ENCODE measurements at places on chromosomes 7 and 10.
A peak's percentile ranks its signal among the peaks of the same experiment; 100 is the strongest.

- no peak for DNase-seq
Observed at GRCh38 chr7:44451123-44451522, 39.3 kb downstream of the NUDCD3 start.

- DNase-seq: no peak
Observed at GRCh38 chr10:103671126-103671895, 177.8 kb downstream of the NEURL1 start.

GRCh38 chr7:22597844-22598243 lies 97.9 kb upstream of the STEAP1B start:
- DNase-seq: no peak

DNA sequence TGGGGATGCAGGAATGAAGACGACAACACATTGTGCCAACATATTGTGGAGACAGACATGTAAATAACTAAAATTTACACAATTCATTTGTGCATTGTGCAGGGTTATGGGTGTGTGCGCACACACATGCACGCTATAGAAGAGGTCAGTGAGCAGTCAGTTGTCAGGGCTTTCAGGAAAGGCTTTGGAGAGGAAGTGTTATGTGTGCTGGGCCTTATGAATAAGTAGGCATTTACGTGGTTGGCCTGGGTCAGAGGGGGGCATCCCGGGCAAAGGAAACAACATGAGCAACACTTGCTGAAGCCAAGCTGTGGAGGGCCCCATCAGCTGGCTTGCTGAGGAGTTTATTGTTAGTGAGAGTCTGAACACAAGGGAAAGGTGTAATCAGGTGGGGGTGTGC lies 4.1 kb downstream of the PRXL2A start:
- DNase-seq: no peak

DNA sequence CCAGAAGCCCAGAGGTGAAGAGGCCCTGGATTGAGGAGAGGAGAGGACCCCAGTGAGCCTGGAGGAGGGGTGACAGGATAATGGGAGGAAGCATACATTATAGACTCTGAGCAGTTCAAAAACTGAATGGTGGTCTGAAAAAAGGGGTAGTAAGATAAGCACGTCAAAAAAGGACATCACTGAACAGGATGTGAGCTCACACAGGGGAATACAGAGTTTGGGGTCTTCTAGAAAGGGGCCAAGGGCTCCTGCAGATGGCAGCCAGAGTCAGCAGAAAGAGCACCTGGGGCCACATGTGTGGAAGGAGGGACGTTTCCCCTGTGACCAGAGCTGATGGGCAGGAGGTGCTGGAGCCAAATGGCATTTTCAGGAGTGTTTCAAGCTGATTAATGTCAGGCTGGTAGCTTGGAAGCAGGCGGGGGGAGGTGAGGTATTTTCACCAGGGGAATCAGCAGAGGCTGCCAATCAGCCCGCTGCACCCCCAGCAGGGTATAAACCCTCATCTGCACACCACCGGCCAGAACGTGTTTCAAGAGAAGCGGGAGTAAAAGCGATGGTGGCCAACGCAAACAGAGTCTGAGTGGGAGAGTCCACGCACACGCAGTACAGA lies 85.8 kb downstream of the TNS3 start:
- DNase-seq: no peak

DNA sequence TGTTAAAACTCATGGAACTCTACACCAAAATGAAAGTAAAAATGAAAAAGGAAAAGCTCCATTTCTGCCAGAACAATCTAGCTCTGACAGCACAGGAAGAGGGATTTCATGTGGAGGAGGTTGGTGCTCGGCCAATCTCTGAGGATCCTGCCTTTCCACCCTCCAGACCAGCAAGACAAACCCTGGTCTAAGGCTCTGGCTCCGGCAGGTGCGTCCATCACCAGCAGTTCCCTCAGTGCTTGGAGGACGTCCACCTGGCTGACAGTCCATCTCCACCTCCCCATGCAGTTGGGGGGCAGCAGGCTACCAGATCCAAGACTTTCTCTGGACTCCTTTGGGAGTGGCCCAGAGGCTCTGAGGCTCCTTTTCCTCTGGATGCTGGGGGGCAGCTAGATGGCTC lies 25.0 kb upstream of the LOXL4 start:
- DNase-seq: no peak

- no peak for DNase-seq
Observed at GRCh38 chr7:39637963-39638485, 14.7 kb downstream of the RALA start.

DNA sequence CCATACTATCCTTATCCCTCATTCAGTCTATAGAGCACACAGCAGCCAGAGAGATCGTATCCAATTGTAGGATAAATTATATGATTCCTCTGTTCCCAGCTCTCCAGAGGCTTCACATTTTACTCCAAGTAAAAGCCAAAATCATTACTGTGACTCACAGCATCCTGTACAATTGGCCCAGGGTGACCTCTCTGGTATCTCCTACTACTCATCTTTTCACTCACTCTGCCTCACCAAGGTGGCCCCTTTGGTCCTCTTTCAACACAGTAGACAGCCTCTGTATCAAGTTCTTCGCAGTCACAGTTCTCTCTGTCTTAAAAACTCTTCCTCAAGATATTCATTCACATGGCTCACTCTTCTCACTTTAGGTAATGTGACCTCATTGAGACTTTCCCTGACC lies 72.6 kb upstream of the LSM8 start:
- DNase-seq: no peak

DNA sequence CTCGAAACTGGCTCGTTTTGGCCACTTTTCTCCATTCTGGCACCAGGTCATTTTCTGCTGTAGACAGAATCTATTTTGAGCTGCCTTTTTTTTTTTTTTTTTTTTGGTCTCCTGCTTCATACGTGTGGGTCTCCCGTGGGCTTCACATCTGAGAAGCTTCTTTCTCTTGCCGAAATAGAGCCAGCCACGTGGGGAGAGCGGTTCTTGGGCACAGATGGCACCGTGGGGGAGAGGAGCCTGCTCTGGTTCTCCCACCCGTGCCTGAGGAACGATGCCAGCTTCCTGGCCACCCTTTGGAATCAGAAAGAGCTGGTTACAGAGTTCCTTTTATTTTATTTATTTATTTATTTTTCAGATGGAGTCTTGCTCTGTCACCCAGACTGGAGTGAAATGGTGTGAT lies 48.7 kb upstream of the OCM2 start:
- DNase-seq: no peak

GRCh38 chr7:15709978-15710377 lies 23.5 kb upstream of the MEOX2 start:
- no peak for DNase-seq

GRCh38 chr10:7314170-7314569 lies 96.7 kb downstream of the SFMBT2 start:
- no peak for DNase-seq

DNA sequence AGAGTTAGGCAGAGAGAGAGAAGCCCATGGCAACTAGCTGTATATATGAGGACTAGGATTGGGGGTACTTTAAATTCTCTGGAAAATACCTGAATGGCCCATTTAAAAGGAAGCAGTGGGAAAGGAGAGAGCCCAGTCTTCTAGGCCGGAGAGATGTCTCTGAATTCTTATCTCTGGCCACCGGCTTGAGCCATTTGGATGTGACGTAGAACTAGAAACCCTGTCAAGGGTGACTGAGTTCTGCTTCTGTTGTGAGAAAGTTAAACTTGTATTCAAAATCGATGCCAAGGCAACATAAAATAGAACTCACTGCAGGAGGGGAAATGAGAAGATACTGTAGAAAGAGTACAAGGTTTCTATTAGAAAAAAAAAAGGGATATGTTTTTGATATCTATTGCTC lies 6.3 kb upstream of the GSTK1 start:
- DNase-seq: no peak

GRCh38 chr10:90674928-90675327 lies 182.9 kb downstream of the HTR7 start:
- no peak for DNase-seq

DNA sequence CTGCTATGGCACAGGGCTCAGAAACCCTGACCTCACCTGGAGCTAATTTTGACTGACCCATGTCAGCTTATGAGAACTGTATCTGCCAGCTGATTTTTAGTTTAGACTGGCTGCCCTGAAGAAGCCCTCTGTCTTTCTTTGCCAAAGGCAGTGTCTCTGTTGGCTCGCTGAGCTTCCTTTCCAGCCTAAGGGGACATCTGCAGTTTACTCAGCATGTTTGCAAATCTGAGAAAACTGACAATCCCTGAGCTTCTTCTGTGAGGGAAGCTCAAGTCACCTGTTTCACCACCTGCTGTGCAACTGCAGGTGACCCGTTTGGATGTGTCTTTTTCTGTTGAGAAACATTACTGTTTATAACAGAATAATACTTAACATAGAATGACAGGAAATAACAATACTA lies 46.0 kb downstream of the PRKAR2B start:
- no peak for DNase-seq

- DNase-seq: no peak
Observed at GRCh38 chr10:86308056-86308455, 58.5 kb downstream of the GRID1 start.

GRCh38 chr10:62426086-62426485 lies 51.9 kb downstream of the ZNF365 start:
- DNase-seq: no peak

DNA sequence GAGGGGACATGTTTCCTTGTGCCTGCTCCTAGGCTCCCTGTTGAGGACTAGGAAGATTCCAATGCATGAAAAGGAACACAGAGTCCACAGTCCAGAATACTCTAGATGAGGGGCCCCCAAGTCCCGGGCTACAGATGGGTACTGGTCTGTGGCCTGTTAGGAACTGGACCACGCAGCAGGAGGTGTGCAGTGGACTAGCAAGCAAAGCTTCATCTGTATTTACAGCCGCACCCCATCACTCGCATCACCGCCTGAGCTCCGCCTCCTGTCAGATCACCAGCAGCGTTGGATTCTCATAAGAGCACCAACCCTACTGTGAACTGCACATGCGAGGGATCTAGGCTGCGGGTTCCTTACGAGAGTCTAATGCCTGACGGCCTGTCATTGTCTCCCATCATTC lies 233.0 kb upstream of the MKLN1 start:
- no peak for DNase-seq

DNA sequence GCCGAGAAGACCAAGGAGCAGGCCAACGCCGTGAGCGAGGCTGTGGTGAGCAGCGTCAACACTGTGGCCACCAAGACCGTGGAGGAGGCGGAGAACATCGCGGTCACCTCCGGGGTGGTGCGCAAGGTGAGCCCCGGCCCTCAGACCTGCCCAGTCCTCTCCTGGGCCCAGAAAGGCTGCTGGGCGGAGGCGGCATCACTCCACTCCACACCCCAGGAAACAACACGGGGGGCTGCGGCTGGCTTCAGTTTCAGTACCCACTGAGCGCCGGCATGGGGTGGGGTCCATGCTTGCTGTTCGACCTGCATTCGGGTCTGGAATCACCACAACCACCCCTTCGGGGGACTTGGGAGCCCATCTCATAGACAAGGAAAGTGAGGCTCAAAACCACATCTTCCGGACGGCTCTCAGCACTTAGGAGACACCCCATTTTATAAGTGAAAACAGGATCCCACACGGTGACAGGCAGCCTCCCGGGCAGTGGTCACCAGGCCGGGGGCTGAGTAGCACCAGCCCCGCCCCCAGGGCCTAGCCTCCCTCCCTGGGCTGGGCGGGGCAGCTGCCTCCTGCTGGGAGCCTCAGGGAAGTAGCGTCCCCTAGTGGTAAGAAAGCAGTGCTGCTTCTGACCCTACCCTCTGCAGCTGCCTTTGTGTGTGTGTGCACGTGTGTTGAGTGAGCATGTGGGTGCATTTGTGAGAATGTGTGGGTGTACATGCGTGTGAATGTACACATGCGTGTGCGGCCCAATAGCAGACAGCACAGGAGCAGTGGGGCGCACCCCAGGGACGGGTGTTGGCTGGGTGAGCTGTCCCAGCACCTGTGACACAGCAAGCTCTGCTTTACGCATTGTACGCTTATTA lies 1.8 kb downstream of the SNCG start:
- no peak for DNase-seq

- DNase-seq: no peak
Observed at GRCh38 chr7:45387837-45388236, 186.3 kb upstream of the ADCY1 start.

DNA sequence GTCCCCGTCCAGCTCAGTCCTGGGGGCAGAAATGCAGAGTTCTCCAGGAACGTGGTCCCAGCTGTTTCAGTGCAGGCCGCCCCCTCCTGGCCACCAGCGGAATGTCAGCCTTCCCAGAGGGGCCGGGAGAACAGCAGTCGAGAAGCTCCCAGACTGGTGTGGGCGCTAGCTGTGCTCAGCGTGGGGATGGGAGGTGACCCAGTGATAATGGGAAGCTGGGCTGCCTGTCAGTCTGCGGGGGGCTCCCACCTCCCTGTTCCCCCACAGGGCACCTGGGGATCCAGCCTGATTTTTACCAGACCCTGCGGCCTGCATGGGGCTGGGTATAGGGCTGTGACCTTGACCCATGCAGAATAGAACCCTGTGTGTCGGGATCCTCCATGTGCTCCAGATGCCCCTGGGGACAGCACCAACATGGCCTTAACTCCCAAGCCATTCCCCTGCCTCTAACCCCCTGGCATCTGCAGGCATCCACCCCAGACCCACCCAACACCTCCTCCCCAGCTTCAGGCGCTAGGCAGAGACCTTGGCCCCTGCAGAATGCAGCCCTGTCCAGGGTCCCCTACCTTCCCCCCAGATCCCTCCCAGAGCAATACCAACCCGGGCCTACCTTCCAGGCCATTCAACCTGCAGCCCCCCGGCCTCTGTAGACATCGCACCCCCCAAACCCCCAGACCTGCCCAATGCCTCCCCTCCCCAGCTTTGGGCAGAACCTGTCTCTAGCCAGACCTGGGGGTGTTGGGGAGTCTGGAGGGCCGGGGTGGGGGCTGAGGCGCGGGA lies 880 bp upstream of the ELN start:
- DNase-seq: peak; percentile 44

DNA sequence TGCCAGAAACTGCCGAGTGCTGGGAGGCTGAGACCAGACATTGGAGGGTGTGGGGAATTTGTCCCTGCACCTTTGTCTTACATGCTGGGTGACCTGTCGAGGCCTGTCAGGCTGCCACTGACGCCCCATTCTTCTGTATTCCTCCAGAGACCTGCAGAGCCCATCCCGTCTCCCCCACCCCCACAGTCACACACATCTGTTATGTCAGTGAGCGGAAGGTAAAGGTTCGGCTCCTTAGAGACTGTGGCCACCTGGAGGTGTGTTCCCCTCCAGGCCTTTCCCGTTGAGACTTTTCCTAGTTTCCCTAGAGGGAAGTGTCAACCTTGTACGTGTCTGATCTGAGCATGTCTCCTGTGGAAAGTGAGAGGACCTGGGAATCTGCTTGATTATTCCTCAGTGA lies 84.5 kb downstream of the ATXN7L1 start:
- DNase-seq: no peak

GRCh38 chr10:63539994-63540393 lies 18.8 kb downstream of the REEP3 start:
- DNase-seq: no peak

Measured in stimulated activated CD4-positive, alpha-beta T cell treated with anti-CD3 and anti-CD28 coated beads, Interleukin-1b, Interleukin-23, amount 100 ng/mL, for 1 hour (primary cell).